ENCODE measurements at places on chromosomes 13 and 19.

GRCh38 chr13:27339299-27339698 is 68.7 kb downstream of the RASL11A start:
- no peaks in the 10 kb centered on the region for H3K36me3 ChIP-seq
- peaks cover 5% of the 10 kb centered on the region for H3K27me3 ChIP-seq
- H3K4me1 ChIP-seq, result no peaks in the 10 kb centered on the region
- no peak overlapping the region for H3K27ac ChIP-seq

DNA sequence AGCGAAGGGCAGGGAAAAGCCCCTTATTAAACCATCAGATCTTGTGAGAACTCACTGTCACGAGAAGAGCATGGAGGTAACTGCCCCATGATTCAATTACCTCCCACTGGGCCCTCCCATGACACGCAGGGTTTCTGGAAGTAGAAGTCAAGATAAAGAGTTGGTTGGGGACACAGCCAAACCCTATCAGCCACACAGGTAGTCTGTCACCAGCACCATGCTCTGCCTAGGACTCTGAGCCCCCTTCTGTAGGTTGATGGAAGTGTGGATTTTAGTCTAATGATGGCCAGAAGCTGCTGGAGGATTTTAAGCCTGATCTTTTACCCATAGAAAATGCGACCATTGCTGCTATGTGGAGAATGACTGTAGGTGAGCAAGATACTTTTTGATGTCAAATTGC is 60.8 kb downstream of the ARHGEF7 start:
- no peaks in the 10 kb centered on the region for H3K27me3 ChIP-seq
- H3K27ac ChIP-seq, result no peak overlapping the region
- no peak overlapping the region for H3K4me3 ChIP-seq
- H3K4me1 ChIP-seq, result peaks cover 81% of the 10 kb centered on the region

DNA sequence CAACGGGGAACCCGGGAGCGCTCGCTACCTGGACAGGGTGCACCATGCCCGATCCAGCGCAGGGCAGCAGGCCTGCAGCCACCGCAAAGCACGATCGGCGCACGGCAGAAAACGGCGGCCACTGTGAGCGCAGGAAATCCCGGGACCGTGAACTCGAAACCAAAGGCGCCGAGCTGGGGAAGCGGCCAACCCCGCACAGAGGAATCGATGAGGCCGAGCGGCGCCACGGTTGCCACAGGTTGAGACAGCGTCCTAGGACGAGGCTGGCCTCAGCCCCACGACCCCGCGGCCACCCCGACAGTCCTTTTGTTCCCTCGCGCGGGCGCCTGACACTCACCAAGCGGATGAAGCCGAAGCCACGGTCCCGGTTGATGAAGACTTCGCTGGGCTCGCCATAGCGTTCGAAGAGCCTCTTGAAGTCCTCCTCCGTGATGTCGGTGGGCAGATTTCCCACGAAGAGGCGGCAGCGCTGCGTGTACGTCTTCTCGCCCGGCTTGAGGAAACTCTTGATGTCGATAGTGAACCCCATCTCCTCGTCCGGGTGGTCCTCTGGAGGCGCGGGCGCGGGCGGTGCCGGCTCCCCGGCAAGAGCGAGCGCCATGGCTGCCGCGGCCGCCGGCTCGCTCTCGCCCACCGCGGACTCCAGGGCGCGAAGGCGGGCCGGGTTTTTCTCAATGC is 557 bp downstream of the PSPC1 start:
- peak; percentile 69 for ATAC-seq
- peak overlapping the region; percentile 98 for H3K27ac ChIP-seq
- H3K4me3 ChIP-seq, result peak overlapping the region; percentile 96
- peaks cover 5% of the 10 kb centered on the region for H3K36me3 ChIP-seq
- no peaks in the 10 kb centered on the region for H3K27me3 ChIP-seq

- H3K4me3 ChIP-seq, result no peak overlapping the region
- H3K4me1 ChIP-seq, result no peaks in the 10 kb centered on the region
- H3K27me3 ChIP-seq, result peaks cover 31% of the 10 kb centered on the region
- ATAC-seq, result no peak
- H3K27ac ChIP-seq, result no peak overlapping the region
Measured at GRCh38 chr19:54266133-54266532, 9.1 kb upstream of the LILRB5 start.

DNA sequence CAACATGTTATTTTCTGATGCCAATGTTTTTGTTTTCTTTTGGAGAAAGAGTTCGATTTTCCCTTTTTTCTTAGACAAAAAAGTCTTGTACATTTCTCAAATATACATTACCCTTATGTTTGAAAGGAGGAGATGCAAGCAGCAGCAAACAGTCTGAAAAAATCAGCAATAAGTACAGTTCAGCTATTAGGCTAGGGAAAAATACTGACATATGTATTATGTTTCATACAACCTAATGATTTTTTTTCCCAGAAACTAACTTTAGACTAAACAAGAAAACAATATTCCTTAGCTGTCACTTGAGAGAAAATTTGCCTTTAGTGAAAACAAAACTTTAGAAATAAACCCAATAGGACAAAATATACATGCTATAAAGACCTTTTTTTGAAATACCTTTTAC is 1223.5 kb downstream of the SLITRK1 start:
- no peaks in the 10 kb centered on the region for H3K4me1 ChIP-seq
- no peak for ATAC-seq
- no peak overlapping the region for H3K27ac ChIP-seq
- H3K4me3 ChIP-seq, result no peak overlapping the region

DNA sequence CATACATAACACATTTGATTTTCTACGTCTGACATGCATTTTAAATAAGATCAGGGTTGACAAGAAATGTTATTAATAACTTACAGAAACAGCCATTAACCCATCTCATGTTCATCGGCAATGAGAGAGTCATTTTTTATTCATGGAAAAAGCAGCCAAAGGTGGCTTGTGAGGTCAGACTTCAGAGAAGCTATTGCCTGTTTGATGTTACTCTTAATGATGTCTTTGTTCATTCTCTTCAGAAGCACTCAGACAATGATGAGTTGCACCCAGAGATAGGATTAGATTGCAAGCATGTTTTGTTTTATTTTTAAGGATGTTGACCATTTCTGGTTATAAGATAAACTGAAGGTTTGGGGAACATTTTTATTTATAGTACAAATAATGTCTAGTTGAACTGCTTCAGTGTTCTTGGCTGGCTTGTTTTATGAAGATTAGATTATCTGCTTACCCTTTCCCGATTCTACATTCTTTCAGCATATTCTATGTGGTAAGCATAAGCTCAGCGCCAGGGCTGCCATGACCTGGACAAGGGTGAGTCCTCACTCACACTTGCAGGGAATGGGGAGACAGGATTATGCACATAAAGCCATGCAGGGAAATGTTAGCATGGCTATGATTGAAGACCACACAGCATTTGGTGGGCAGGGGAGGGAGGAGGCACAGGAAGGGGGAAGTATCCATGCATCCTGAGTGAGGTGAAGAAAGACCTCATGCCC is 288.1 kb downstream of the MTUS2 start:
- H3K27ac ChIP-seq, result no peak overlapping the region
- ATAC-seq, result no peak
- no peak overlapping the region for H3K4me3 ChIP-seq
- H3K4me1 ChIP-seq, result peaks cover 24% of the 10 kb centered on the region

- peaks cover 100% of the 10 kb centered on the region for H3K4me1 ChIP-seq
- H3K4me3 ChIP-seq, result no peak overlapping the region
- no peaks in the 10 kb centered on the region for H3K36me3 ChIP-seq
- H3K27me3 ChIP-seq, result no peaks in the 10 kb centered on the region
- H3K27ac ChIP-seq, result no peak overlapping the region
Measured at GRCh38 chr13:97231829-97232196, 9.7 kb downstream of the MBNL2 start.

DNA sequence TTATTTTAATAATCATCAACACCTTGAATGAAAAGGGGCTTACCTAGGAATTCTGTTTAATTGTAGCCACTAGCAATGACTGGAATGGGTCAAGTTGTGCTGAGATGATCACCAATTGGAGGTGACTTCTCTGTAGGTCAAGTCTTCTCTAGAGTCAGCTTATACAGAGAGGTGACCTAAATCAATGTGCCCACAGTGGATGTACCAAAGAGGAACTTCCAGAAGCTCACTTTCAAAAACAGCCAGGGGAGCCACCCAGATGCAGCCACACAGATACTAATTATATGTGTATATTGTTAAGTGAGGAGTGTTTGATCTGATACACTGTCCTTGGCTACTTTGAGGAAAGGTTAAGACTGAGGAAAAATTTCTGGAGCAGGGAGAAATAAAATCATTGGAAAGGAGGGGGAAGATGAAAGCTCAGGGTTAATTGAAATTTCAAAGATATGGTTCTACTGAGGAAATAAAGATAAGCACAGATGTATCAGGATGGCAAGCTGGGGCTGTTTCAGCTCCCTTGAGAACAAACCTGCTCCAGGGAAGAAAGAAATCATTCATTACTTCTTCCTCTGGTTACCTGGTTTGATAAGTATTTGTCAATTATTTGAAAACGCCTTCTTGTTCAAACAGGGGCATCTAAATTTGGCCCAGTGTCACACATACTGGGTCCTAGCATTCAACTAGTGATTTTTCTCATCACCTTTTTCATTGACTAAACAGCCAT is 5.1 kb downstream of the GPR183 start:
- H3K4me1 ChIP-seq, result peaks cover 3% of the 10 kb centered on the region
- no peaks in the 10 kb centered on the region for H3K36me3 ChIP-seq
- H3K4me3 ChIP-seq, result no peak overlapping the region
- no peaks in the 10 kb centered on the region for H3K27me3 ChIP-seq
- no peak for ATAC-seq

DNA sequence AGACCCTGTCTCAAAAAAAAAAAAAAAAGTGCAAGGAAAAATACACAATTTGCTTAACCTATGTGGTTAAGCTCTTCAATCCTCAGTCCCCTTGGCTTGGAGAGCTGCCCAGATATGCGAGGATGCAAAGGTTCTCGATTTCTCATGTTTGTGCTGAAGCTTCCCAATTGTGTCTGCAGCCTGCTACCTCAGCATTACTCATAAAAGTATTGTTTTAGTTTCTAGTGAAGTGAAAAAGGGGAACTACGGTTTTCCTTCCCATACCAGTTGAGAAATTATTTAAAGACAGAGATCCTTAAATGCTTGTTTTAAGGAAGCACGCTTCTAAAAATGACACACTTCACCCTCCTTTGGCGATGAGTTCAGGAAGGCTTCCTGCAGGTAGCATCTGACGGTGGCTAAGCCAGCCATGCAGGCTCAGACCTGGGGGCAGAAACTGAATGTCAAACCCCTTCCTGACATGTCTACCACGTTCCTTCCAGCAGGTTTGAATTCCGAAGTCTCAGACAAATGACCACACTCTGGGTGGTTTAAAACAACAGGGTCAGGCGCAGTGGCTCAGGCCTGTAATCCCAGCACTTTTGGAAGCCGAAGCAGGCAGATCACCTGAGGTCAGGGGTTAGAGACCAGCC is 47.9 kb downstream of the RUBCNL start:
- no peaks in the 10 kb centered on the region for H3K4me1 ChIP-seq
- no peaks in the 10 kb centered on the region for H3K27me3 ChIP-seq
- H3K36me3 ChIP-seq, result no peaks in the 10 kb centered on the region
- no peak overlapping the region for H3K4me3 ChIP-seq
- no peak overlapping the region for H3K27ac ChIP-seq
- ATAC-seq, result no peak

GRCh38 chr19:44908074-44908835 is 2.7 kb downstream of the APOE start:
- peaks cover 40% of the 10 kb centered on the region for H3K4me1 ChIP-seq
- no peak for ATAC-seq
- no peak overlapping the region for H3K27ac ChIP-seq
- no peaks in the 10 kb centered on the region for H3K36me3 ChIP-seq
- peaks cover 78% of the 10 kb centered on the region for H3K27me3 ChIP-seq
- no peak overlapping the region for H3K4me3 ChIP-seq

DNA sequence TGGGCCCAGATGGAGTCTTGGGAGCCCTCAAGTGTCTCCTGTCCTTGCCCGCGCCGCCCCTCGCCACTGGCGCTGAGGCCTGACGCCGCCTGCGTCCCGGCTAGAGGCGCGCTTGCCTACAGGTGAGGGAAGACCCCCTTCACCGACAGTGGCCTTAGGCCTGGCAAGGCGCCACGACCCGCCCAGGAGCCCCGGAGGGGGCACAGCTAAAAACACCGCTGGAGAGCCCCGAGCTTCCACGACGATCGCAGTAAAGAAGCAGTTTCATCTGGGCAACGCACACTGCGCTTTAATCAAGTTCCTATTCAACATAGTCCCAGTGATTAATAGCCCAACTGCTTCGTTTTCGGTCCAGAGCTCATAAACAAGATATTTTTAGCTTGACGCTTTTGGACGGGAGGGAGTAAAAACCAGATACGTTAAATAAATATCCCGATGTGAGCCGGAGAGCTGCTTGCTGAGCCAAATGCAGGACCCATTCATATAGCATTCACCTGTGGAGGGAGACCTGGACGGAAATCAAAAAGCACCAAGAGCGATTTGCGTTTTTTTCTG is 1.5 kb upstream of the CEBPA start:
- peak overlapping the region; percentile 44 for H3K4me3 ChIP-seq
- H3K4me1 ChIP-seq, result peaks cover 56% of the 10 kb centered on the region

DNA sequence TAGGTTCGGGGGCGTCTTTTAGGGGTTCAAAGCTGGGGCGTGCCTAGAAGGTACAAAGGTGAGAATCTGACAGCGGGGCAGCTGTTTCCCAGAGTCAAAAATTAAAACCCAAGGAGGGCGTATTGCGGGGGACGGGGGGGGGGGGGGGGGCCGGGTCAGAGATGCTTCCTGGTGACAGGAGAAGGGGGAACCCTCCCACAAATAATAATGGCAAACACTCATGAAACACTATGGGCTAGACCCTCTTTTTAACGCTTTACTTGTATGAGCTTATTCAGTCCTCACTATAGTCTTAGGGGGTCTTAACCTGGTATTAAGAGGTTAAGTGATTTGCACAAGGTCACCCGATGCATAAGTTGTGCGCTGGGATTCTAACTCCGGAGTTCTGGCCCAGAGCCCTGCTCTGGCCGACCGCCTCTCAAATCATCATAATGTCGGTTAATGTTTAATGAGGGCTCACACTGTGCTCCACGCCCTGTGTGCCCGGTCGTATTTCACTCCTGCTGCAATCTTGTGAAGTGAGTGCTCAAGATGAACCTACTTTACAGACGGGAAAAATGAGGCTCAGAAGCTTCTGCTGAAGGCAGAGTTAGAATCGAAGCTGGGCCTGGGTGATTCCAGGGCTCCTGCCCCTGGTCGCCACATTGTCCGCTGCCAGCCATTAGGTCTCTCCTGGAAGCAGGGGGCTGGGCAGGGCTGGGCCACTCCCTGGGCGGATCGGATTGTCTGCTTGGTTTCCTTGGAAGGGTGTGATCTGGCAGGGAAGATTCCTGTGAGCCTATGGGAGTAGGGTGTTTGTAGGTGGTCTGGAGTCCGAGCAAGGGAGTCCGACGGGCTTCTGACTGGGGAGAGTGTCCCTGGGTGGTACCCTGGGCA is 964 bp downstream of the PAK4 start:
- ATAC-seq, result no peak
- no peaks in the 10 kb centered on the region for H3K36me3 ChIP-seq
- peaks cover 69% of the 10 kb centered on the region for H3K4me1 ChIP-seq
- H3K4me3 ChIP-seq, result peak overlapping the region; percentile 60
- H3K27me3 ChIP-seq, result no peaks in the 10 kb centered on the region
- peak overlapping the region; percentile 89 for H3K27ac ChIP-seq

DNA sequence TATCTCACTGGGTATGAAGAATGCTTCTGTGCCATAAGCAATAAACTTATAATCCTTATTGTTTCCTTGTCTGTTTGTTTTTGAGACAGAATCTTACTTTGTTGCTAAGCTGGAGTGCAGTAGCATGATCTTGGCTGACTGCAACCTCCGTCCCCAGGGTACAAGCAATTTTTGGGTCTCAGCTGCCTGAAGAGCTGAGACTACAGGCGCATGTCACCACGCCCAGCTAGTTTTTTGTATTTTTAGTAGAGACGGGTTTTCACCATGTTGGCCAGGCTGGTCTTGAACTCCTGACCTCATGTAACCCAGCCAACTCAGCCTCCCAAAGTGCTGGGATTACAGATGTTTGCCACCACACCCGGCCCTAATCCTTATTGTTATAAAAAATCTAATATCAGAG is 112.5 kb downstream of the MYO16 start:
- H3K4me1 ChIP-seq, result no peaks in the 10 kb centered on the region
- H3K4me3 ChIP-seq, result no peak overlapping the region
- H3K36me3 ChIP-seq, result no peaks in the 10 kb centered on the region
- no peak overlapping the region for H3K27ac ChIP-seq
